CD4-positive, alpha-beta T cell (primary cell): ENCODE measurements at places on chromosomes 7 and 10.

- H3K4me3 ChIP-seq = no peak overlapping the region
- no peak overlapping the region for H3K27ac ChIP-seq
- no peaks in the 10 kb centered on the region for H3K36me3 ChIP-seq
- DNase-seq = no peak
- no peaks in the 10 kb centered on the region for H3K4me1 ChIP-seq
- peaks cover 18% of the 10 kb centered on the region for H3K27me3 ChIP-seq
These were observed 14.2 kb downstream of the EBF3 start for GRCh38 chr10:129949891-129950291.

GRCh38 chr10:36574207-36574606 lies 551.2 kb upstream of the ANKRD30A start:
- no peaks in the 10 kb centered on the region for H3K27me3 ChIP-seq
- H3K36me3 ChIP-seq = no peaks in the 10 kb centered on the region

DNA sequence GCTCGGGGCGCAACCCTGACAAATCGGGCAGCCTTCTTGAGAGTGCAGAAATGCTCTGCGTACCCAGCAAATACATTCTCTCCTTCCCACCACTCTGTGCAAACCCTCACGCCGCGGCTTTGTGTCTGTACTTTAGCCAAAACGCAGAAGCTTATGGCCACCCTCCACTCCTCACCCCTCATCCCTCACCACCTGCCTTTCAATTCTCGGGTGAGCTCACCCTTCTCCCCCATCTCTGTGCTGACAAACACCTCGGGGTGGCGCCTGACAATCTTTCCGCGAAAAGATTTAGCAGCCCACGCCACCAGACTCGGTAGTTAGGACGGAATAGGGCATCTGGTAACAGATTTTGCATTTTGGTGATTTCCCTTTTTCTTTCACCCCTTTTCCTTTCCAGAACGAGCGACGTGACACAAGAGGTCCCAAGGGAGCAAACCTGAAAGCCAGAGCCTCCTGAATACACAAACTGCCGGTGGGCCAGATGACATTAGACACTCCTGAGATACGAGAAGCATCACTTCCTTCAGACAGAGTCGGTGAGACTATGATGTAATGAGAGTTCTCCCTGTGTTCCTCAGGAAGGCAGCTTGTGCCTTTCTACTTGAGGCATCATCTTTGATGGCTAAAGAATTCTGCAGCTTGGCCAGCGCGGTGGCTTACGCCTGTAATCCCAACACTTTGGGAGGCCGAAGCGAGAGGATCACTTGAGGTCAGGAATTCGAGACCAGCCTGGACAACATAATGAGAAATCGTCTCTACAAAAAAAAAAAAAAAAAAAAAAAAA lies 671 bp upstream of the ATAD1 start:
- peaks cover under 1% of the 10 kb centered on the region for H3K36me3 ChIP-seq
- peak overlapping the region; percentile 98 for H3K27ac ChIP-seq
- H3K27me3 ChIP-seq = no peaks in the 10 kb centered on the region
- peaks cover 19% of the 10 kb centered on the region for H3K4me1 ChIP-seq
- H3K4me3 ChIP-seq = peak overlapping the region; percentile 93

DNA sequence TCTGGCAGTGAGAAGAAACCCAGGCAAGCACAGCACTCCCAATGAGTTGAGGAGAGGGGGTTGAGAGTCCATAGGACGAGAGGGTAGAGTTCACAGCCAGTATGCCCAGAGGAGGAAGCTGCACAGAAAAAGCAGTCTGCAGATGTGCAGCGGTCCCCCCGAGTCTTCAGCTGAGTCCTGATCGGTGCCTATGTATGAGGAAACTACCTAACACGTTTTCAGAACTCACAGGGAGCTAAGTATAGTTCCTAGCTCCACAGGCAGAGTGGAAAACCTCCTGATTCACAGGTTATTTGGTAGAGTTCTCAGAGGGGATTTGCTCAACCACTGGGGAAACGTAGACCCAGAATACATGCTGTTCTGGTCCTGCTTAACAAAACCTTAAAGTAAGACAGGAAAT lies 271.3 kb upstream of the CNTNAP2 start:
- H3K4me3 ChIP-seq = no peak overlapping the region
- DNase-seq = no peak
- no peaks in the 10 kb centered on the region for H3K27me3 ChIP-seq

DNA sequence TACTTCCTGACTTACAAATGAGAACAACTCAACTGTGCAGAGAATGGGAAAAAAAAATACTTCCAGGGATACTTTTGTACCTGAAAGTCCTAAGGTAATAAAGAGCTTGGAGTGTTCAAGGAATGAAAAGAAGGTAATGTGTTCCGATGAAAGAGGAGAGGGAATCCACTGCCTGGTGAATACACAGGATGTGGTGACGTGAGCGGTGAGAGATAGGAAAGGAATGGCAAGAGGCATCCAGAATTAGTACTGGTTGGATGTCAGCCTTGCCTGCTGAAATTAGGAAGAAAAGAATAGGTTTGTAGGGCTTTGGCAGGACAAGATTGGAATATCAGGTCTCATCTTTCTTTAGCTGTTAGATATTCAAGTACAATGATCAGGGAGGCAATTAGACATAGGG lies 347.7 kb downstream of the POM121L12 start:
- H3K4me1 ChIP-seq = no peaks in the 10 kb centered on the region
- no peak overlapping the region for H3K4me3 ChIP-seq
- H3K27me3 ChIP-seq = no peaks in the 10 kb centered on the region
- DNase-seq = no peak
- no peak overlapping the region for H3K27ac ChIP-seq

GRCh38 chr7:32093415-32094408 lies 23.5 kb upstream of the PDE1C start:
- H3K4me3 ChIP-seq = no peak overlapping the region
- no peaks in the 10 kb centered on the region for H3K36me3 ChIP-seq
- no peak for DNase-seq
- H3K27me3 ChIP-seq = no peaks in the 10 kb centered on the region

GRCh38 chr7:96953676-96954513 lies 51.5 kb upstream of the DLX6 start:
- H3K4me1 ChIP-seq = no peaks in the 10 kb centered on the region
- no peak for DNase-seq
- no peaks in the 10 kb centered on the region for H3K36me3 ChIP-seq
- peaks cover 18% of the 10 kb centered on the region for H3K27me3 ChIP-seq
